Endothelial cell (in vitro differentiated cells): ENCODE measurements at places on chromosomes 7 and 10.

GRCh38 chr10:21172542-21172929 lies 275.4 kb upstream of the NEBL start:
- DNase-seq: no peak

- no peak for DNase-seq
These were observed 5.9 kb downstream of the TSPAN33 start for GRCh38 chr7:129150199-129150996.

DNA sequence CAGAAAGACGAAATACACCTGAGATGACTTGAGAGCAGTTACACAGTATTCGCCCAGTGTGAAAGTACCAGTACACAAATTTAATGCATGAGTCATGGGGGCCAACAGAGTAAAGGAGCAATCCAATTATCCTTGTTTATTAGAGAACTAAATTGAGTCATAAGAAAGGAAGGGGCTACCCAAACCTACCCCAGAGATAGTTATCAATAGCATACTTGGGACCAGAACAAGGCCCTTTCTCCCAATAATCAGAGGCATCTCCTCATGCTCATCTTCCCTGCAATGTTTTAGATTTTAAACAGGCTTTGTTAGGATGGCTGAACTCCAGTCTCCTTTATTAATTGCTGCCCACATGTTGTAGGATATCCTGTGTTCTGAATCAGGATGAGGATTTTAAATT lies 239.7 kb upstream of the LRGUK start:
- DNase-seq: no peak

GRCh38 chr7:105353752-105354328 lies 34.9 kb downstream of the SRPK2 start:
- no peak for DNase-seq

- no peak for DNase-seq
These were observed 31.7 kb upstream of the OPALIN start for GRCh38 chr10:96390460-96390864.

- DNase-seq: no peak
These were observed 108.0 kb downstream of the BTAF1 start for GRCh38 chr10:92031580-92031979.

- no peak for DNase-seq
These were observed 1152.3 kb upstream of the C7orf33 start for GRCh38 chr7:147438216-147438615.

GRCh38 chr10:130339091-130339490 lies 202.9 kb downstream of the GLRX3 start:
- no peak for DNase-seq

DNA sequence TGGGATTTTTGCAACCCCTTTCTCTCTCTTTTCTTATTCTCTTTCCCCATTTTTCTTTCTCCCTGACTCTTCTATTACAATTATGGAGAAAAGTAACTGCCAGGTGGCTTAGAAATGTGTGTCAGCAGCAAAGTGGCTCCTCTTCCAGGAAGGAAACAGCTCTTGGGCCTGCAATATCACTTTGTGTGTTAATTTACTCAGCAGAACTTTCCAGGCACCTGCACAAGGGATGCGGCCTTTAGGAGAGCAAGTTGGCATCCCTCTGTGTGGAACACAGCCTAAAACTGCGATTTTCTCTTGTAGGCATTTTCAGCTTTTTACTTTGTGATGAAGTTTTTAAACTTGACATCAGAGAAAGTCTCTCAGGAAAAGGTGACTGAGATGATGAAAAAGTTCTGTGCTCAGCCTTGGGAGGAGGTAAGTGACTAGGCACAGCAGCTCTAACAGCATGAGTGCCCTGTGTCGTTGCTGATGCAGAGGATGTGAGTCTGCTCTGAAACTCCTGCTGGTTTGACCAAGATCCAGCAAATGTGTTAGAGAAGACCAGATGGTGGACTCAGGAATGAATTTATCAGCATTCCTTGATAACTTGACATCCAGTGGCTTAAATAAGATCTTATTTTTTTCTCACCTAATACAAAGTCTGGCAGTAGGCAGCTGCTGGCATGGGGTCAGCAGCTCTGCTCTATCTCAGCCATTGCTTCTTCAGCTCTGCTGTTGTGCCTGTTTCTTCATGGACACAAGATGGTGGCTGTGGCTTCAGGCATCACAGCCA lies 47.4 kb upstream of the CC2D2B start:
- DNase-seq: no peak

GRCh38 chr7:33685981-33686683 lies 219.2 kb upstream of the BMPER start:
- DNase-seq: no peak

- DNase-seq: no peak
These were observed 41.9 kb downstream of the CALML3 start for GRCh38 chr10:5566614-5567013.

DNA sequence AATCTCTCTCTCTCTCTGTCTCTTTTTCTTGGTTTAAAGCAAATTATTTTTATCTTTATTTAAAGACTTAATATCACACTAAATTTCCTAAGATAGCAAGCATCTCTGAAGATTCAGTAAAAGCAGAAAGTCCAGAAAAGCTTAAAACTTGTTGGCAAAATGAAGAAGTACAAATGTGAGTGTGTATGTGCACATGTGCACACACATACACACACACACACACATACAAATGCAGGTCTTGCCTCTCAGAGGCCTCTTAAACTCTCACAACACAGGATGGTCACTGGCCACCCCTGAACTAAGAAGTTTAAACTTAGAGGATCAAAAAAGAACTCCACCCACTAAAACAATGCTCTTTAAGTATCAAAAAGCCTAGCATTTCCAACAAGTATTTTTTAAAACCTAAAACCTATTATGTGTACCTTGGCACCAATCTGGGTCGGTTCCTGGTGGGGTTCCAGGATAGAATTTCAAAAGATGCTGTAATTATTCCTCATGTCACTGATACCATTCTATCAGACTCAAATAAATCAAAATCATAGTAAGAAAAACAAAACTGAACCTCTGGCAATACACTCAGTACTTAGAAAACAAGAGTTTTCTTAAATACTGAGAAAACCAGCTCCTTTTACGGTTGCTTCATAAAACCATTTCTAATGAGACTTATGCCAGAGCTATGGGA lies 55.0 kb downstream of the SORBS1 start:
- DNase-seq: no peak

DNA sequence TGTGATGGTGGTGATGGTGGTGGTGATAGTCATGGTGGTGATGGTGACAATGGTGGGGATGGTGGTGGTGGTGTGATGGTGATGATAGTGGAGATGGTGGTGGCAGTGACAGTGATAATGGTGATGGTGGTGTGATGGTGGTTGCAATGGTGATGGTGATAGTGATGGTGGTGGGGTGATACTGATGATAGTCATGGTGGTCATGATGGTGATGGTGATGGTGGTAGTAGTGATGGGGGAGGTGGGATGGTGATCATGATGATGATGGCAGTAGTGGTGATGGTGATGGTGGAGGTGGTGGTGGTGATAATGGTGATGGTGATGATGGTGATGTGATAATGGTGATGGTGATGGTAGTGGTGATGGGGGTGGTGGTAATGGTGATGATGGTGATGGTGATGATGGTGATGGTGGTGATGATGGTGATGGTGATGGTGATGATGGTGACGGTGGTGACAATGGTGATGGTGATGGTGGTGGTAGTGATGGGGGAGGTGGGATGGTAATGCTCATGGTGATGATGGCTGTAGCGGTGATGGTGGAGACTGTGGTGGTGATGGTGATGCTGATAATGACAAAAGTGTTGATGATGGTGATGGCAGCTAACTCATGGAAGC lies 4.7 kb upstream of the PWWP2B start:
- no peak for DNase-seq

GRCh38 chr7:128097211-128097731 lies 66.0 kb upstream of the LRRC4 start:
- DNase-seq: no peak

DNA sequence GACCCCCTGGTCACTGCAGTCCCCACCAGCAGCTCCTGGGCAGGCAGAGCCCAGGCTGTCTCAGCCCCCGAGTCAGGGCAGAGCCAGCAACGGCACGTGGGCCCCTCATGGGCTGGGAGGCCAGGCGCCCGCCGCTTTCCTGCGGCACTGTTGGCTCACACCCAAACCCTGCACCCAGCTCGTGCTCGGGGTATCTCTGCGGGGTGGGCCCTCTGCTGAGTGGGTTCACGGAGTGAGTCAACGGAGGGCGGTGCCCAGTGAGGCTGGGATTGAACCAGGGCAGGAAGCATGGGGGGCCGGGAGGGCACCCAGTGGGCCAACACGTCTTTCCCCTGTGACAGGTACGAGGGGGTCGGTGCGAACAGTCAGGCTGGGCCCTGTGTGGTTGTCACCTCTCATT lies 28.9 kb downstream of the ADAP1 start:
- no peak for DNase-seq

DNA sequence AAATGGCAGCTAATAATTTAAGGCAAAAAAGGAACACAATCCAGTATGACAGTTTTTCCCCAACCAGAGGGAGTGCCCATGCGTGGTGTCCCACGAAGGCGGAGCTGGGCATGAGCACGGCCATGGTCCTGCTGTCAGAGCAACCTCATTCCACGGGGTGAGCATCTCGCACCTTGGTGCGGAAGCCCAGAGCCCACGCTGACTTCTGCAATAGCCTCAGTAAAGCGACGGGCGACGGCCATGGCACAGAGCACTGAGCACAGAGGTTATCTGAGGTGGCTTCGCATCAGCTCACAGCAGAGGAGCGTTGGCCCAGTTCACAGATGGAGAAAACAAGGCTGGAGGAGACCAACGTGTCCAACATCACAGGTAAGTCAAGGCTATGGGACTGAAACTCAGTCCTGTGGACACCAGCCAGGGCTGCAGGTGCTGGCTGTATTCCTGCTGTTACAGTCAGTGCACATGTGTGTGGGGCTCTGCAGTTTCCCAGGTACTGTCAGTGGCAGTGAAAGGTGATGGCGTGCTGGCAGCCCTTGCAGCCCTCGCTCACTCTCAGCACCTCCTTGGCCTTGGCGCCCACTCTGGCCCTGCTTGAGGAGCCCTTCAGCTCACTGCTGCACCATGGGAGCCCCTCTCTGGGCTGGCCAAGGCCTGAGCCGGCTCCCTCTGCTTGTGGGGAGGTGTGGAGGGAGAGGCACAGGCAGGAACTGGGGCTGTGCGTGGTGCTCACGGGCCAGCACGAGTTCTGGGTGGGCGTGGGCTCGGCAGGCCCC lies 525.6 kb downstream of the PTPRN2 start:
- DNase-seq: no peak

GRCh38 chr7:149564340-149565095 lies 66.9 kb upstream of the ZNF746 start:
- DNase-seq: no peak
